Gastroesophageal sphincter (tissue), 4 donors: ENCODE measurements at places on chromosomes 13 and 19.

- no peak overlapping the region for H3K27ac ChIP-seq
- no peaks in the 10 kb centered on the region for H3K4me1 ChIP-seq
- H3K27me3 ChIP-seq: no peaks in the 10 kb centered on the region
- ATAC-seq: no peak
- no peak overlapping the region for H3K4me3 ChIP-seq
Observed at GRCh38 chr13:35468195-35468594, 8.3 kb downstream of the MAB21L1 start.

GRCh38 chr19:46471116-46471733, at the start of gene PNMA8A:
Gene PNMA8A (minus strand): TSS chr19:46471563. CDS start chr19:46471035, 528 bp downstream.
- peaks cover 16% of the 10 kb centered on the region for H3K27me3 ChIP-seq
- H3K36me3 ChIP-seq: no peaks in the 10 kb centered on the region
- peak within 1 kb of the TSS; percentile 77 for H3K27ac ChIP-seq
- peak within 1 kb of the TSS; percentile 51 for H3K4me3 ChIP-seq

DNA sequence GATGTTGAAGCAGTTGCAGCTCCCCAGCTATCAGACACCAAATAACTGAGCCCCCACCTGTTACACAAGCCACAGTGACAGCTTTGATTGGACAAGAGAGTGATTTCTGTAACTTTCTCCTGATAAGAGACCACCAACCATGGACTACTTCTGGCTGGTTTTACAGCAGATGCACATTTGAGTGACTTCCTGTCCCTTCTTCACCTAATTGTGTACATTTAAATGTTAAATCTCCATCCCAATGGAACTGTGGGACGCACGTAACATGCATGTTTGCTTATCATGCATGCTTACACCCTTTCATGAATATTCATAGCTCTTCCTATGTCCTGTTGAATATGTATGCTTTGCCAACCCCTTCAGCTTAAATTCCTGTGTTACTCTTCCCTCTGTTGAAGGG, 6.0 kb upstream of the TNFSF11 start:
- H3K27ac ChIP-seq: no peak overlapping the region
- no peak for ATAC-seq
- no peaks in the 10 kb centered on the region for H3K36me3 ChIP-seq
- no peaks in the 10 kb centered on the region for H3K4me1 ChIP-seq
- no peak overlapping the region for H3K4me3 ChIP-seq

DNA sequence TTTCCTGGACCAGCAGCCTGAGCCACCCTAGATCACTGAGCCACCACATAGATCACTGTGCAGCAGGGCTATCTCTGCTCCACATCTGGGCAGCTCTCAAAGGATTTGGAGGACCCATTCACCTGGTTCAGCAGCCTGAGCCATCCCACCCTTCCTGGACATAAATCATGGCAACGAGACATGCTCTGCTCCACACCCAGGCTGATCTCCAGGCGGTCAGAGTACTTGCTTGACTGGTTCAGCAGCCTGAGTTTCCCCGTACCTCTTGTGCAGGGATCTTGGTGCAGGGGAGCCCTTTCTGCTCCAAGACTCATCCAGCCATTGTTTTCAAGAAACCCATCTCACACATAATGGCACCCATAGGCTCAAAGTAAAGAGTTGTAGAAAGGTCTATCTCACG, 195.3 kb downstream of the LIG4 start:
- no peak overlapping the region for H3K4me3 ChIP-seq
- H3K4me1 ChIP-seq: no peaks in the 10 kb centered on the region
- H3K27ac ChIP-seq: no peak overlapping the region
- no peaks in the 10 kb centered on the region for H3K27me3 ChIP-seq

DNA sequence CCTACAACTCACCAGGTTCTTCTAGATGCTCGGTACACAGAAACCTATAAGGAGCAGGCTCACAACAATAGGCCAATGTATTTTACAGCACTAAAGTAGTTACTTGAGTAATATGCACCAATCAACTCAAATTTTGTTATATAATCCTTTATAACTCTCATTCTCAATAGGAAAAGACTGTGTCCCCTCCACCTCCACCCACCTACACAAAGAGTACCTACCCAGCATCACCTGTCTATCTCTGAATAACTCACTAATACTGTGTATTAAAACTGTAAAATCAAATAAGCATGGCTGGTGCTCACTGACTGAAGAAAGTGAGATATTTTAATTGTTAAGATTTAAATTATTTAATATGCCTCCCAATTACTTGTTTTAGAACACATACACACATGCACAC, 146.3 kb downstream of the ENOX1 start:
- H3K27me3 ChIP-seq: no peaks in the 10 kb centered on the region
- H3K4me3 ChIP-seq: no peak overlapping the region
- H3K27ac ChIP-seq: no peak overlapping the region
- no peaks in the 10 kb centered on the region for H3K4me1 ChIP-seq
- no peaks in the 10 kb centered on the region for H3K36me3 ChIP-seq
- no peak for ATAC-seq

GRCh38 chr13:60931858-60932546, 483.6 kb downstream of the PCDH20 start:
- H3K27me3 ChIP-seq: no peaks in the 10 kb centered on the region
- no peak for ATAC-seq
- no peaks in the 10 kb centered on the region for H3K36me3 ChIP-seq
- H3K4me3 ChIP-seq: no peak overlapping the region

DNA sequence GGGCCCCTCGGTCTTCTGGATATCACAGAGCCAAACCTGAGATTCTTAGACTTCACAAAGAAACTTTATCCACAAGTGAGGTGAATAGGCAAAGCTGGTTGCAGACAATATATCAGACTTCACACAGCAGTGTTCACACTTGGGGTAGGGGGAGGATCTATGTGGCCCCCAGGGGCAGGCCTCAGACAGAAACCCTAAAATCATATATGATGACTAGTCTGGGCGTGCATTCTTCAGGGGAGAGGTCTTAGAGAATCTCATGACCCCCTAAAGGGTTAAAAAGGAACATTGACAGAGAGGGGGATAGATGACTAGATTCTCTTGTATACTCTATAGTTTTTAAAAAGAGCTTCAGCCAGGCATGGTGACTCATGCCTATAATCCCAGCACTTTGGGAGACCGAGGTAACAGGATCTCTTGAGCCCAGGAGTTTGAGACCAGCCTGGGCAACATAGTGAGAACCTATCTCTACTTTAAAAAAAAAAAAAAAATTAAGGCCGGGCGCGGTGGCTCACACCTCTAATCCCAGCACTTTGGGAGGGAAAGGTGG, 2.8 kb downstream of the TYROBP start:
- no peaks in the 10 kb centered on the region for H3K36me3 ChIP-seq
- no peak overlapping the region for H3K4me3 ChIP-seq
- H3K4me1 ChIP-seq: peaks cover 15% of the 10 kb centered on the region
- H3K27ac ChIP-seq: peak overlapping the region; percentile 97

- H3K36me3 ChIP-seq: no peaks in the 10 kb centered on the region
- no peak overlapping the region for H3K4me3 ChIP-seq
- no peak overlapping the region for H3K27ac ChIP-seq
- no peaks in the 10 kb centered on the region for H3K4me1 ChIP-seq
- H3K27me3 ChIP-seq: no peaks in the 10 kb centered on the region
Observed at GRCh38 chr13:43433691-43434141, 353.1 kb downstream of the ENOX1 start.

DNA sequence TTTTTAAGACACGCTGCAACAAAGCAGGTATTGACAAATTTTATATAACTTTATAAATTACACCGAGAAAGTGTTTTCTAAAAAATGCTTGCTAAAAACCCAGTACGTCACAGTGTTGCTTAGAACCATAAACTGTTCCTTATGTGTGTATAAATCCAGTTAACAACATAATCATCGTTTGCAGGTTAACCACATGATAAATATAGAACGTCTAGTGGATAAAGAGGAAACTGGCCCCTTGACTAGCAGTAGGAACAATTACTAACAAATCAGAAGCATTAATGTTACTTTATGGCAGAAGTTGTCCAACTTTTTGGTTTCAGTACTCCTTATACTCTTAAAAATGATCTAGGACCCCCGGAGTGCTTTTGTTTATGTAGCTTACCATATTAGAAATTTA, 1.2 kb downstream of the BRCA2 start:
- H3K36me3 ChIP-seq: no peaks in the 10 kb centered on the region
- H3K4me3 ChIP-seq: no peak overlapping the region
- H3K4me1 ChIP-seq: no peaks in the 10 kb centered on the region
- no peak for ATAC-seq
- H3K27me3 ChIP-seq: no peaks in the 10 kb centered on the region
- no peak overlapping the region for H3K27ac ChIP-seq

- H3K27me3 ChIP-seq: peaks cover 78% of the 10 kb centered on the region
- no peaks in the 10 kb centered on the region for H3K36me3 ChIP-seq
- peaks cover 19% of the 10 kb centered on the region for H3K4me1 ChIP-seq
- peak overlapping the region; percentile 73 for H3K27ac ChIP-seq
Observed at GRCh38 chr19:848386-848921, 3.6 kb upstream of the ELANE start.

- H3K27ac ChIP-seq: no peak within 1 kb of the TSS
- ATAC-seq: no peak
- H3K4me1 ChIP-seq: no peaks in the 10 kb centered on the region
Observed at GRCh38 chr19:51458051-51458645, at the start of gene SIGLEC8. Gene SIGLEC8 (minus strand): TSS chr19:51458454. CDS start chr19:51458387, 67 bp downstream.

- H3K4me3 ChIP-seq: no peak overlapping the region
- no peak for ATAC-seq
- H3K36me3 ChIP-seq: no peaks in the 10 kb centered on the region
- H3K4me1 ChIP-seq: no peaks in the 10 kb centered on the region
- H3K27ac ChIP-seq: no peak overlapping the region
- no peaks in the 10 kb centered on the region for H3K27me3 ChIP-seq
Observed at GRCh38 chr13:27001705-27002104, 169.9 kb downstream of the USP12 start.

GRCh38 chr13:48159826-48160225, 64.9 kb upstream of the MED4 start:
- ATAC-seq: no peak
- H3K27ac ChIP-seq: no peak overlapping the region
- no peak overlapping the region for H3K4me3 ChIP-seq
- H3K36me3 ChIP-seq: no peaks in the 10 kb centered on the region
- no peaks in the 10 kb centered on the region for H3K4me1 ChIP-seq

- peak; percentile 39 for ATAC-seq
- H3K4me1 ChIP-seq: no peaks in the 10 kb centered on the region
- H3K27me3 ChIP-seq: peaks cover 73% of the 10 kb centered on the region
Observed at GRCh38 chr13:53200498-53201453, 172.2 kb downstream of the OLFM4 start.

DNA sequence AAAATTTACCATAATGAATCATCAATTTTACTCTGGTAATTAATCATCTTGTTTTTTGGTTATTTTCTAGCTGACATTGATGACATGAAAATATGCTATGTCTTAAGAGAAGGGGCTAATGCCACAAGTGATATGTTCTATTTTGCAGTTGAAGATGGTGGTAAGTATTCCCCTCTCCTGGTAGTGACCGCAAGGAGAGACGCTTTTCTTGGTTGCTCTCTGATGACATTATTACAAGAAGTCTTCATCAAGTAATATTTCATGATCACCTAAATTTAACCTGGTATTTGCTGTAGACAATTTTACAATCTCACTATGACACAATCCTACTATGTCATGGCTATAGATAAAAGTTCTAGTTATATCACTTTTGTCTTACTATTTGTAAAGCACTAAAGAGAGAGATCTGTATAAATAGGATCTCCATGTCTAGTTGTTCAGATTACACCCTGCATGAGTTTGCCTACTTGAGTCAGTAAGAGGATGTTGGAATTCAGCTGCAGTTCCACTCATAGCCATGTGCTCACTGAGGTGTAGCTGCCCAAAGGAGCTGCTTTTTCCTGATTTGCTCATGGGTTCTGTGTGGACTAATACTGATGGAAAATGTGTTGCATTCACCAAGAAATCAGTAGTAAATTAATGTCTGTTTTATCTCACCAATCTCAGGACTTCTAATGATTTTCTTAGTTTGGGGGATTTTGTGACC, 10.9 kb downstream of the FREM2 start:
- H3K27me3 ChIP-seq: no peaks in the 10 kb centered on the region
- H3K4me3 ChIP-seq: no peak overlapping the region
- no peak for ATAC-seq
- no peaks in the 10 kb centered on the region for H3K36me3 ChIP-seq
- no peak overlapping the region for H3K27ac ChIP-seq

DNA sequence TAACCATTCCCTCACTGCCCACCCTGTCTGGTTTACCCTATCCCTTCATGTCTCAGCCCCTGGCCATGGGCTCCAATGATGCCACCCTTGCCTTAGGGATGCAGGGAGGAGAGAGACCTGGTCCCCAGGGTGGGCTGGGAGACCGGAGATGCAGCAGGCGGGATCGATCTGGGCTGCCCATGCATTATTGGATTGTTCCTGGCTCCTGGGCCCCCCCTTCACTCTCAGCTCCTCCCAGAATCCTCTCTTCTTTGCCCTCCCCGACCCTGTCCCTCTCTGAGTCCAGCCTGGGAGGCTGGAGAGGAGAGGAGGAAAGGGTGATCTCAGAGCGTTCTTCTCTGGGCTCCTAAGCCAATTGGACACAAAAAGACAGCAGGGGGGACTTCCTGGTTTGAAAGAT, 5.8 kb downstream of the KASH5 start:
- no peaks in the 10 kb centered on the region for H3K4me1 ChIP-seq
- no peak for ATAC-seq
- H3K27me3 ChIP-seq: peaks cover 78% of the 10 kb centered on the region
- H3K36me3 ChIP-seq: no peaks in the 10 kb centered on the region
- no peak overlapping the region for H3K27ac ChIP-seq

DNA sequence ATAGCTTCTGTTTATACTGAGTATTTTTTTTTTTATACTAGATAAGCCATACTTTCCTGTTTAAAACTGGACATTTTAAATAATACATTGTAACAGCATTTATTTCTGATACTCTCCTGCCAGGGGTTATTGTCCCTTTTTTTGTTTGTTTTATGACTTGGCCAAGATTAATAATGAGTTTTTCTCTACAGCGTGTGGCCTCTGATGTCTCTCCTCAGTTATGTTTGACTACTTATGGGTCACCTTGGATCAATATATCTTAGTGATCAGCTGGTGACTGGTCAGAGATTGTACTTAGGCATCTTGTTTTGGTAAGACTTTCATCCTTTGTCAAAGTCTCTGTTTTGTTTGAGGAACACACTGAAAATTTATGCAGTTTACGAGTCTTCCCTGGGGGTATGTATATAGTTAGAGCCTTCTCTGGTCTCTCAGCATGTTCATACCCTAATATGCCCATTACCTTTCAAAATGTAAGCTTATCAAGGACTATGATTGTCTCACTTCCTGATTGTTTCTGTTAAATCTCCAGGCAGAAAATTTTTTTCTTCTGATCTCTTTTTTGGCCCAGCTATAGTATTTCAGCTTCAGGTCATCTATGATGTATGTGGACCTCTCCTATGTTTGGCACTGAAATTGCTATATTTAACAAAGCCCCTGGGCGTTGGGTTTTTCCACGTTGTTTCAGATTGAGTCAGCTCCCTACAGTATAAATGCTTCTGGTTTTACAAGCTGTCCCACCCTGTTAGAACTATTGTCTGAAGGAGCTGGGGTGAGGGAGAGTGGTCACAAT, 87.9 kb downstream of the URI1 start:
- ATAC-seq: no peak
- no peak overlapping the region for H3K27ac ChIP-seq
- no peak overlapping the region for H3K4me3 ChIP-seq
- H3K36me3 ChIP-seq: no peaks in the 10 kb centered on the region
- no peaks in the 10 kb centered on the region for H3K27me3 ChIP-seq
- no peaks in the 10 kb centered on the region for H3K4me1 ChIP-seq

GRCh38 chr19:51128227-51128626, 3.5 kb downstream of the SIGLEC9 start:
- H3K4me3 ChIP-seq: no peak overlapping the region
- H3K27me3 ChIP-seq: peaks cover 66% of the 10 kb centered on the region
- peak overlapping the region; percentile 35 for H3K27ac ChIP-seq
- no peaks in the 10 kb centered on the region for H3K4me1 ChIP-seq
- no peaks in the 10 kb centered on the region for H3K36me3 ChIP-seq

- no peaks in the 10 kb centered on the region for H3K4me1 ChIP-seq
- no peak for ATAC-seq
- H3K36me3 ChIP-seq: no peaks in the 10 kb centered on the region
- H3K4me3 ChIP-seq: no peak overlapping the region
- H3K27me3 ChIP-seq: peaks cover 60% of the 10 kb centered on the region
Observed at GRCh38 chr19:29016926-29017760, 195.8 kb downstream of the UQCRFS1 start.
